Activated CD4-positive, alpha-beta T cell treated with anti-CD3 and anti-CD28 coated beads for 36 hours (primary cell): ENCODE measurements at places on chromosomes 13 and 19.

GRCh38 chr13:74289861-74290773 is 155.9 kb upstream of the KLF12 start:
- peak; percentile 46 for DNase-seq

DNA sequence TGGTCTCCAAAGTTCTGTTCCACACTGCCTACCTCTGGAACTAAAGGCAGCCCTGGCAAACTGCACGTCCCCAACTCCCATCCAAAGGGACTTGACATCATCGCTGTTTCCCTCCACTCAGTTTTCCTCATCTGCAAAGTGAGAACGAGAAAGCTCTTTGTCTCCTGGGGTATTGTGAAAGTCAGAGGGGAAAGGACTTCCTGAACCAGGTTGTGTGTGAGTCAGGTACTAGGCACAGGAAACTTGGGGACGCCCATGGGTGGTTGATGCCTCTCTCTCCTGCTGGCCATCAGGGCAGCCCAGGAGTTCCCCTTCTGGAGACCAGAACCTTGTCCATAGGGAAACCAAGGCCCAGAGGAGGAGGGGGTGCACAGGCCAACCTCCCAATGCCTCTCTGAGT is 4.7 kb downstream of the CRLF1 start:
- no peak for DNase-seq

- no peak for DNase-seq
These were observed 11.6 kb downstream of the RCN3 start for GRCh38 chr19:49539192-49539952.

- peak; percentile 21 for DNase-seq
These were observed 145.7 kb downstream of the MIPEP start for GRCh38 chr13:23743278-23744076.

DNA sequence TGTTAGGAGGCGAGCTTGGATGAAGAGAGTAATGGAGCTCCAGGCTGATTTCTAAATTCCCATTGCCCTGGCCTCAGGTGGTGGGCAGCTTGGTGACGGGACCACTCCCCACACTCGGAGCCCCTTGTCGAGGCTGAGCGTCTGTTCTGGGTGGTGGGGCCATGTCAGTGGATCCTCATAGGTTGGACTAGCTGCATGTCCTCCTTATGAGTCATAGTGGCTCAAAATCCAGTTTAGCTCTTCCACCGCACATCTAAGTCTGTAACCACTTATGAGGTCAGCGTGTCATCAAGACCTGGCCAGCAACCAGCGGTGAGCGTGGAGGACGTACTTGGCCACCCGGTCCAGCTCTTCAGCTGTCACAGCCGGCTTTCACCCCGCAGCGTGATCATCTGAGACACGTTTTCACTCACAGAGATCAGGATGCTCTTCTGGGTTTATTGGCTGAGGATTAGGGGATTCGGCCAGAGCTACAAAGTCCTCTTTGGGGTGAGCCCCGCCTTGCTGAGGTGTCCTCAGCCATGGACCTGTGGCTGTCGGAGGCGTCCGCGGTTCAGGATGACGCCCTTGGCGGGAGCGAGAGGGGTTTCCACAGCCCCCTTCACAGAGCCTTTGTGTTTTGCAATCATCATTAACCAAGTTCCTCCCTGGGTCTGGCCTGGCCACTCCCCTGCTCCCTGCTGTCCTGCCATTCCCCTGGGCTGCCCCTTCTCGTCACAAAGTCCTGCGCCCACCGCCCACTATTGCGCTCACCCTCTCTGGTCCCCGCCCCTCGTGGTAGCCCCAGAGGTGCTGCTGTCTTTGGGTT is 41.9 kb downstream of the ADPRHL1 start:
- no peak for DNase-seq

DNA sequence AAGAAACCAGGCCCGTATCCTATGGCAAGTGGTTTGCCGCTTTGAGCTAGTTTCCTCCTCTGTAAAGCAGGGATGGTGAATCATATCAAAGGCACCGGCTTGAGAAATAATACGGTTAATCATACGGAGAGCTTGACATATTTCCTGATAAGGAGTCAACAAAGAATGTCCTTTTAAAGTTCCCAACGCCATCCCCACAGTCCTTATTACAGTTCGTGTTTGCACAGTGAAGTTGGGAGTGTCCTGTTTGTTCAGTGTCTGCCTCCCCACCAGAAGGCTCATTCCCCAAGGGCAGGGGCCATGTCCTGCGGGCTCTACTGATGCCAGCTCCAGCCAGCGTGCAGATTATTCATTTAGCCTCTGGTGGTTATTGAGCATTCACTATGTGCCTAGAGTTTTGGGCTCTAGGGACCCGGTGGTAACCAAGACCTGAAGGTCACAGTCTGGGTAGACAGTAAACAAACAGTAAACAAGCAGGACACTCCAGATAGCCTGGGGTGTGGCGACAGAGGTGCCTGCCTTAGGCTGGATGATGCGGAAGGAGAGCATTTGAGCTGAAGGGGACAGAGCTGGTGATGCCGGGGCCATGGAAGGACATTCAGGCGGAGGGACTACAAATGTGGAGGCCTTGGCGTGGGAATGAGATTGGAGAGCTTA is 6.3 kb downstream of the GRAMD1A start:
- no peak for DNase-seq

DNA sequence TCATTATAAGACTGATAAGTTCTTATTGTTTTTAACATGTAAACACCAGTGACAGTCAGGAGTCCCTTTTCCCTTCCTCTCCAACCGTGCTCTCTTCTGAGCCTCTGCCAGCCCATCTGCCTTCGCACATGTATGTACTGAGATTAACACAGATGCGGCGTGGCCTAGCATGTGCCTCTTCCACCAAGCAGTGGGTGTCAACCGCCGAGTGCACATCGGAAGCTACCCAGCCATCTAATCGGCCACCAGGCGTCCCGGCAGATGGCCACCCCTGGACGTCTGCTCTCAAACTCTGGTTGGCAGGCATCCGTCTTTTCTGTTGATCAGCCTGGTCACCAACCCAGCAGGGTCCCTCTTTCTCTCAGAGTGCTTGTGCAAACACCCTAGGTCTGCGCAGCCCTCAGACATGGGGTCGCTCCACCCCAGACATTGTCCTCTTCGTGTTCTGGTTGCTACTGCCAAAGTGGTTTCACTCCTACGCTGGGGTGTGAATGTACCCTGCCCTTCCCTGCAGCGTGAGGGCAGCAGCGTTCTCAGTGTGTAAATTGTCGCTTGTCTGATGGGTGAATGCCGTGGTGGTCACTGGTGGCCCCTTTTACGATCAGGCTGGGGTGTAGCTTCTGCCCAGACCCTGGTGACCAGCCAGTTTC is 57.7 kb upstream of the LDLR start:
- no peak for DNase-seq

DNA sequence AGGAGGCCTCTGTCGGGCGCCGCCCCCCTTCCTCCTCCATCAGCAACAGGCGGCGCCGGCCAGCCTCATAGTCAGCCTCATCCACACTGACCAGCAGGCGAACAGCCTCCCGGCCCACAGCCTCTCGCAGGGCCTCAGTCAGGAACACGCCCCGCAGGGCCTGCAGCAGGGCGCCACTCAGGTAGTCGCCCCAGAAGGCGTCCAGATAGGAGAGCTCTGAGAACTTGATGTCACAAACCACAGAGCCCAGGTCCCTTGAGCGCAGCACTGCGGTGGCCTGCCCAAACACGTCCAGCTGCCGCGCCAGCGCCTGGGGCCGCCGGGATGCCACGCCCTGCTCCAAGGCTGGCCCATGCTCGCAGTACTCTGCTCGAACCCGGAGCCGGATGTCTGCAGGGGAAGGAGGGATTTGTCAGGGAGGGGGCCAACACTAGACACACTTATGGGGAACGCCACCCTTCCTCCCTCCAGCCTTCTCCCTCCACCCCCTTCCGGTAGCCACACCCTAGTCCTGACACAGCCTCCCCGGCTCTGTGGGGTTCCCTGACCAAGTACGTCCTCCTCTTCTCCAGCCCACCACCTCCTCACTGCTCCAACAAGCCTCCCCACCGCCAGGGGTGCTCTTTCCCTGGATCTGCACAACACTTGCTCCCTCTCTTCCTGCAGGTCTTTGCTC is 17.9 kb downstream of the DEDD2 start:
- DNase-seq: peak; percentile 83

GRCh38 chr19:50657222-50657669 is 8.0 kb downstream of the C19orf81 start:
- DNase-seq: no peak

- no peak for DNase-seq
These were observed 39.2 kb upstream of the CYP2A7 start for GRCh38 chr19:40921005-40921897.

- no peak for DNase-seq
These were observed 14.8 kb upstream of the CACNA1A start for GRCh38 chr19:13521066-13521465.

- DNase-seq: no peak
These were observed 160.2 kb downstream of the PDS5B start for GRCh38 chr13:32746474-32746873.

GRCh38 chr19:17415121-17415520 is 4.7 kb upstream of the MVB12A start:
- no peak for DNase-seq

DNA sequence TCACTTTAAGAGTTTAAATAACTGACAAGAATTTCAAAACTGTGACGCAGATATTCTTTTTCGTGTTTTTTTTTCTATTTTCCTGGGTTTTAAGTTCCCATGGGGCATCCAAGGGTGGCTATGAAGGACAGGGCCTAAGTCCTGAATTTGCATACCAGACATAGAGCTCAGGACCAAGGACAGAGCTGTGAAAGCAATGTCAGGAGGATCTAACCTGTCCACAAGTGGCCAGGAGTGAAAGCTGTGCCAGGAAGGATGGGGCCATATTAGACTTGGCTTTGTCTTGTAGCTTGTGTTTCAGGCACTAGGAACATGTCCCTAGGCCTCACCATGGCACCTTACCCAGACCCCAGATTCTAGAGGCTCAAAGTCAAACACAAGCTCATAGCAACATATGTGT is 289.4 kb upstream of the MIR17HG start:
- DNase-seq: no peak

DNA sequence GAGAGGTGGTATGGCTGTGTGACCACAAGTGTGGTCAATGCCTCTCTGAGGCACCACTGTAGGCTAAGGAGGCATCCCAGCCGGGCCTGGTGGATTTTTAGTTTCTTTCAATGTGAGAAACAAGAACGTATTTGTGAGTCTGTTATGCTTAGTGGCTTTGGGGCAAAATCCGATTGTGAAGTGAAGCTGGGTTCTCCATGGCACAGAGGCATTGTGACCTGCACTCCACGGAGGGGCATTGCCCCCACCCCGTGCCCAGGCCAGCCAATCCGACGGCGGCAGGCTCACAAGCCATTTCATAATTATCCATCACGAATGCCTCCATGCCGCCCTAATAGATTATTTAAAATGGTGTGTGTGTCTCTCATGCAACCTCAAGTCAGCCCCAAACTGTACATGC is 151.6 kb downstream of the ZNF536 start:
- no peak for DNase-seq

GRCh38 chr13:30587231-30587630 is 30.5 kb upstream of the USPL1 start:
- DNase-seq: no peak

DNA sequence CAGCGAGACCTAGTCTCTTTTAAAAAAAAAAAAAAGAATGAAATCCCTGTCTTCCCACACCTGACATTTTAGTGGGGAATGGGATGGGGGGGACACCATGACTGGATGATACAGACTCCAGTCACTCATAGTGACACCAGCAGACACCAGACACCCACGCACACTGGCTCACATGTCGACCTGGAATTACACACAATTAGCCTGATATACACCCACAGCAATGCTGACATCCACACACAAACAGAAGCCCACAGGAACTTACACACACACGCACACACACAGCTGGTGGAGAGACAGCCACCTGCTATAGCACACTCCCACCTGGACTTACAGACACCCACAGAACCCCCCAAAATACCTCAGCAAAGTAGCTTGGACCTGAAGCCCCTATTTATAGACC is 8.3 kb upstream of the NANOS3 start:
- DNase-seq: no peak

DNA sequence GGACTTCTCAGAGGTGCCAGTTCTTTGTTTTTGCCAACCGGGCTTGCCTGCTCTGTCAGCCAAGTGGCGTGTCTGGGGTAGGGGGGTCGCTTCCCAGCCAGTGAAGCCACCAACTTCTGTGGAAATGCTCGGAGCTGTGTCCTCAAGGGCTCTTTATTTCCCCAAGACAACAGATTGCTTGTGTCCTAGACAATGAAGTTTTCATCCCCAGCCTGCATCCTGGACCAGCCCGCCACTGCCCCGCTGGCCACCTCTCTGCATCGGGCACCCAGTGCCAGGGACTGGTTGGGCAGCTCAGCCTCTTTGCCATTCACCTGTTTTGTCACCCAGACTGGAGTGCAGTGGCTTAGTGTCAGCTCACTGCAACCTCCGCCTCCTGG is 3.7 kb downstream of the RAB11B start:
- no peak for DNase-seq

DNA sequence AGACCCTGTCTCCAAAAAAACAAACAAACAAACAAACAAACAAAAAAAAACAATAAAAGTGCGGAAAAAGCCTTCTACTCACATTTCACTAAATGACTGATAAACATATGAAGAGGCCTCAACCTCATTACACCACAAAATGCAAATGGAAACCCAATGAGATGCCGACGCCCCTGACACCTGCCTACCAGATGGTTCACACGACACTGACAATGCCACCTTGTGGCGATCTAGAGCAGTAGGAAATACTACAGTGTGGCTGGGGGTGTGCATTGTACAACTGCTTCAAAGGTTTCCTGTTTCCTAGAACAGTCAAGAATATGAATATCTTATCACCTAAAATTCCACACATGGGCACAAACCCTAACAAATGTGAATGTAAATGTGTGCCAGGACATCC is 14.0 kb downstream of the SCGB2B2 start:
- DNase-seq: peak; percentile 71

- DNase-seq: no peak
These were observed 20.7 kb upstream of the NANOS2 start for GRCh38 chr19:45935267-45935666.

DNA sequence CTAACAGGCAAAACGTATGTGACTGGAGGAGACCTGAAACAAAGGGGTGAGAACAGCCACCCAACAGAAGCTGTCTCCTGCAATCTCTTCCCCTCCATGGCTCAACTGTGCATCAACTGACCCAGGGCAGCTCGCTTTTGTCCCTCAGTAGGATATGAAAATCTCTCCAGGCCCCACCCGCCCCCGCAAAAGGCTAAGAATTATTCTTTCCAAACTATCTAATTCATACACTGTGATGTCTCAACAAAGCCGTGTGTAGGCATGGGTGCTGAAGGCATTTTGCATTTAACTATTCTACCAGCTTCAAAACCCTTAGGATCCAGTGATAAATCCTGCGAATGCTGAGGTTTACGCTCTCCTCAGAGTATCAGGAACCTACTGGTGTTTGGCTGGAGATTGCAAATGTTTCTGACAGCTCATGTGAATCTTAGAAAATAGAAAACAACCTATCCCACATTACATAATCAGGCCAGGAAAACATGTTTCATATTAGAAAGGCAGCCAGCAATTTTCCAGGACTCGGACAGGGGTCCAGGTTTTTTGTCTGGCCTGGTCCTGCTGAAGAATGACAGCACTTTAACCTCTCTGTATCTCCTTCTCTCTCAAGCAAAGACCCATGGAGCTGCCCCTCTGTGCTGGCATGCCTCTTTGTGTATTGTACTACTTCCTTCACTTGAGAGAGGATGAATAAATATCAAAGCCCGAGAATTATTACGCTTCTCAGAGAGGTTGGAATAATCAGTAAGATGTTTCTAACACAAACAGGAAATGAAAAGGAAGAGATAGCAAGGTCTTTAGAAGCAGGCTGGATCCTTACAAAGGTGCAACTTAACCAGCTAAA is 17.3 kb downstream of the DHRS12 start:
- DNase-seq: no peak
